ENCODE measurements at places on chromosomes 2 and 18.

- no peak for DNase-seq
Measured at GRCh38 chr18:23992089-23992940, 22.2 kb upstream of the TTC39C start.

GRCh38 chr18:6963452-6964097 is 154.0 kb downstream of the LAMA1 start:
- no peak for DNase-seq

- DNase-seq: no peak
Measured at GRCh38 chr2:64312622-64313397, 141.2 kb upstream of the LGALSL start.

DNA sequence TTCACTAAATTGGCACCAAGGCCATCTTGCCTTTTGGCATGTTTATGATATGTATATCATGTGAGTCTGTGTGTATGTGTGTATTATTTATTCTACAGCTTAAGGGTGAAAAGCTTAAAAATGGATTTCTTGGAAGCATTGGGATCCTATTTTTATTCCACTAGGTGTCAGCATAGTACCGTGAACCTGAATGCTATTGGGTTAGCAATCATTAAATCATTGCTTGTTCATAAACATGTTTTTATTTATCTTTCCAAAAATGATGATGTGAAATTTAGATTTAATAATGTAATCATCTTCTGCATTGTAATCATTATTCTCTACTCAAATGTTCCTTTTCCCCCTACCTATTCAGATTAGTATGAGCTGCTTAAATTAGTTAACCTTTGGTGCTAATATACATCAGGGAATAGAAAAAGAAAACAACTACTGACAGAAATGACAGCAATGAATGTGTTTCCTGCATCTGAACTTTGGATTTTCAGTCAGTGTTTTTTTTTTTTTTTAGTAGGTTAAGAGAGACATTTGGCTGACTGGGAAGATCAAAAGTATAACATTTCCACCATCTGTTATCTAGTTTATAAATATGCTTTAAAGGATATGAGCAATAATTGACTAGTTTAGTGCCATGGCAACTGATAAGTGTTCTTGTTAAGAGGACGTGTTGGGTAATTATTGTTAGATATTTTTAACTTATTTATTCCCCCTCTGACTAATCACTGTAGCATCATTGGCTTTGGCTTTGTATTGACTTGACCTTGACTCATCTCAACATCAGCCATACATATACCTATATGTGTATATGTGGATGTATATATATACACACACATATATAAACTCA is 14.1 kb upstream of the ZSWIM2 start:
- no peak for DNase-seq

DNA sequence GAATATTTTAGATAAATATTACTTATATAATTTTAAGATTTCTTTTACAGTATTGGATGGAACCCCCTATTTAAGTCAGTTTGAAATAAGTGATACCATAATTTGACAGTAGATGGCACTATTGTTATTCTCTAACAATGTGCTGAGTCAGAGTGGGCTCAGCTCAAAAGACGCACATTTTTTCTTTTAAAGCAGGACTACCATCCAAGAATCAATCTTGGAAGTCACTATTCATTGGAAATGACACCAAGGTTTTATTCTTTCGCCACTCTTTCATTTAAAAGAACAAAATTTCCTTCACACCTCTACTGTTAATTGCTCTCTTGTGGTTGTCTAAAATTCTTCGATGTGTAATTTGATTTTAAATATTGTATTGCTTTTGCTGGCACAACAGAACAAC is 32.6 kb upstream of the SPAG16 start:
- no peak for DNase-seq

GRCh38 chr18:76658627-76659026 is 163.6 kb upstream of the ZNF516 start:
- no peak for DNase-seq

- no peak for DNase-seq
Measured at GRCh38 chr2:133859578-133859977, 291.3 kb upstream of the NCKAP5 start.

GRCh38 chr18:506264-506663 is 5.8 kb upstream of the COLEC12 start:
- no peak for DNase-seq

GRCh38 chr2:67652679-67653078 is 255.5 kb downstream of the ETAA1 start:
- no peak for DNase-seq

DNA sequence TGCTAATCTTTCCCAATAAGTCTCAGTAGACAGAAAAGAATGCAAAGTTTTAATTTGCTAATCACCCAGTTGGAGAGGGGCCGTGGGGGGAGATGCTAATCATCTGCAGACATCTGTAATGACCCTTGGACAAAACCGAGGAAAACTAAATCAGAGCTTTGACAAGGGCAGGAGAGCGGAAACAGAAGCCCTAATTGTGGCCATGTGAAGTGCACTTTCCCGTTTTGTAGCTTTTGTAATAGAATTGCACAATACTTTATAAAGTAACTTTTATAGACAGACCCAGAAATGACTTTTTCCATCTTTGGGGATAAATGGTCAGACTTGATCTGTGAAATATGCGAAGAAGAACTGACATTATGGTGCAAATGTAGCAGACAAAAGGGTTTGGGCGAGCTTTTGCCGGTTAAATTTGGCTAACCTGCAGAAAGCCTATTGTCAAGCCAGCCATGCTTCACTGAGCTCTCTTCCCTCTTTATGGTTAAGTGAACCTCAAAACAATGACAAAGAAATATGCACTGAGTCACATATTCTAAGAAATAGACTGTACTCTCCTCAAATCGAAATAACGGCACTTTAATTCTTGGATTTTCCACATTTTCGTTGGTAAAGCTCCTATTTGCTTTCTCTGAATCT is 980.1 kb upstream of the POU3F3 start:
- no peak for DNase-seq

DNA sequence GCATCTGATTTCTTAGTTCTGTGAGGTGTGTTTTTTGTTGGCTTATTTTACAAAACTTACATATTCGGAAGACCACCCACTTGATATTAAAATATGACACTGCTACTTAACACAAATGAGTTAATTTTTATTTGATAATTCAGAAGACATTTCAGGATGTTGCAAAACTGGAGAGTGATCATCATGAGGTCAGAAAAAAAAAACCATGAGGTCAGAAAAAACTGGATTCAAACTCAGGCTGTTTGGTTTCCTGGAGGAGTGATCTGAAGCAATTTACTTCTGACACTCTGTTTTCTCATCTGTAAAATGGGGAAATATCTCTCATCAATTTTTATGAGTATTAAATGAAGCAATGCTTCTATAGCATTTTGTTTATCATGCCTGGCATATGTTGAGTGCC is 1.8 kb upstream of the CCBE1 start:
- DNase-seq: no peak

DNA sequence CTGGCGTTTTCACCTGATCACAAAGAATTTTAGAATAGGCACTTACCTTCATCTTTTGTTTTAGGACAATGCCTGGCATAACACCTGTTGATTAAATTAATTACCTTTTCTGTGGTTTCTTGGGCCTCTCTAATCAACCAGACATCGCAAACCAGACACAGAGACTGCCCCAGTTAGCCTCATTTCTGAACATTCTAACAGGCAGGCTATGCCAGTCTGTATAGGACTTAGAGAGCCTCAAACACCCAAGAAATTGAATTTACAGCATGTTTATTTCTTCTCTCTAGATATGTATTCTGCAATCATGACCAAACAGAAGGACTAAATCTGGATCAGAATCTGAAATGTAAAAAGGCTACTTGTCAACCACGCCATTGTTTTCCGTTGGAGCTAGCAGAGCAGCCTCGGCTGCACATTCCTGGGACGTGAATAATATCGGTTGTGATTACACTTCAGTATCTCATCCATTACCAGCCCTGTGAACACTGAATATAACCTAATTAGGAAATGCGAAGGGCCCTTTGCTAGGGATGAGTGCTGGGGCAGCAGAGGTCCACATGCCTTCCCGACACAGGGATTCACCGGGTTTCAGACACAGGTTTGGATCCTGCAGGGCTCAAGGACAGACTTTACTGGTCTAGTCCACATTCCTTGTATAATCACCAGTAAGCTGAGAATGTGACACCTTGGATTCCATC is 17.5 kb upstream of the CDC42EP3 start:
- DNase-seq: no peak

- DNase-seq: no peak
Measured at GRCh38 chr2:219207134-219207883, 727 bp downstream of the ZFAND2B start.

DNA sequence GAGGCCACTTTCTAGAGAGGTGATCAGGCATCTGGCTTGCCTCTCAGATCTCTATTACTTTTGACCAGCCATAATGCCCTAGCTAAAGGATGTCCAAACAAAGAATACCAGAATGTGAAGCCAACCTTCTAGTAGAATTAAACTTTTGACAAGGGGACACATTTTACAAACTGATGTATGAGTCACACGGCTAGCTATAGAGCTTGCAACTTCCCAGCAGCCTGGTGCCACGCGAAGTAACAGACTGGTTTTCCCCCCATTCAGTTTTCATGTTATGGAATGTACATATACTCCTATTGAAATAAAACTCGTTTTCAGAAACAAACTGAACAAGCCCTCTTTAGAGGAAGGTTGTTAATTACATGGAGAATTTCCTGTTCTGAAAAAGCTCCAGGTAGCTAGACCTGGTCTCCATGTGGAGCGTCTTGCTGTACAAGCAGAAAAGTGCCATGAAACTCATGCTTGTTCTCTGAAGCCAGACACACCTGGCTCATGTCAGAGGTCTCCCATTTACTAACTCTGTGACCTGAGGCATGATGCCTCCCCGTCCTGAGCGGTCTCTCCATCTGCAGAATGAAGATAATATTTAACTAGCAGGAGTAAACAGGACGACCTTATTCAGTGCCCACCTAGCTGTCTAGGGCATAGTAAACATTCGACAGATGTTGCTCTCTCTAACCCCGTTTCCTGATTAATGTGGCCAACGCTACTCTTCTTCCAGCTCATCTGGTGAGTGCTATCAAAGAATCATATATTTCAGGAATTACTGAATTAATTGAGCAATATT is 81.5 kb upstream of the MAP3K20 start:
- no peak for DNase-seq

DNA sequence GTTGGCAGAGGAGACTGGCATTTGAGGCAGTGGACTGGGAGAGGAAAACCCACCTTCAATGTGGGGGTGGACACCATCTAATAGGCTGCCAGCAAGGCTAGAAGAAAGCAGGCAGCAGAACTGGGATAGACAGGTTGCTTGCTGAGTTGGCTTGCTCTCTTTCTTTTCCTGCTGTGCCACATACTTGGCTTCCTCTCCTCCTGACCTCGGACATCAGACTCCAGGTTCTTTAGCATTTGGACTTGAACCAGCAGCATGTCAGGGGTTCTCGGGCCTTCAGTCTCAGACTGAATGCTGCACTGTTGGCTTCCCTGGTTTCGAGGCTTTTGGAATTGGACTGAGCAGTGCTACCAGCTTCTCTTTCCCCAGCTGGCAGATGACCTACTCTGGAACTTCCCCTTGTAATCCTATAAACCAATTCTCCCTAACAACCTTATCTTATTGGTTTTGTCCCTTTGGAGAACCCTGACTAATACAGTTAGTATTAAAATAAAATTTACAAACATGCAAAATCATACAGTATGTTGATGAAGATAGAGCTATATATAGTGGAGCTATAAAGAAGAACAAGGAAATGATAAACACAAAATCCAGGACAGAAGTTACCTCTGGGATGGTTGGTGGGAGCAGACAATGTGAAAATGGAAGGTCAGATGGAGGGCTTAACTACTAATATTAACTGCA is 15.9 kb downstream of the DSEL start:
- no peak for DNase-seq

GRCh38 chr2:140178234-140178633 is 1398.0 kb upstream of the NXPH2 start:
- DNase-seq: no peak

- DNase-seq: no peak
Measured at GRCh38 chr18:255171-255570, 12.7 kb downstream of the THOC1 start.

GRCh38 chr18:44935455-44935854 is 254.8 kb downstream of the SETBP1 start:
- no peak for DNase-seq

GRCh38 chr2:68807821-68808266 is 63.4 kb downstream of the BMP10 start:
- no peak for DNase-seq

GRCh38 chr2:197254776-197255530 is 55.6 kb downstream of the ANKRD44 start:
- no peak for DNase-seq

GRCh38 chr2:201235860-201236811 is 24.2 kb upstream of the CASP8 start:
- DNase-seq: no peak

- DNase-seq: no peak
Measured at GRCh38 chr2:187991389-187991788, 300.3 kb upstream of the GULP1 start.

- no peak for DNase-seq
Measured at GRCh38 chr2:38201784-38202183, 125.8 kb upstream of the CYP1B1 start.

DNA sequence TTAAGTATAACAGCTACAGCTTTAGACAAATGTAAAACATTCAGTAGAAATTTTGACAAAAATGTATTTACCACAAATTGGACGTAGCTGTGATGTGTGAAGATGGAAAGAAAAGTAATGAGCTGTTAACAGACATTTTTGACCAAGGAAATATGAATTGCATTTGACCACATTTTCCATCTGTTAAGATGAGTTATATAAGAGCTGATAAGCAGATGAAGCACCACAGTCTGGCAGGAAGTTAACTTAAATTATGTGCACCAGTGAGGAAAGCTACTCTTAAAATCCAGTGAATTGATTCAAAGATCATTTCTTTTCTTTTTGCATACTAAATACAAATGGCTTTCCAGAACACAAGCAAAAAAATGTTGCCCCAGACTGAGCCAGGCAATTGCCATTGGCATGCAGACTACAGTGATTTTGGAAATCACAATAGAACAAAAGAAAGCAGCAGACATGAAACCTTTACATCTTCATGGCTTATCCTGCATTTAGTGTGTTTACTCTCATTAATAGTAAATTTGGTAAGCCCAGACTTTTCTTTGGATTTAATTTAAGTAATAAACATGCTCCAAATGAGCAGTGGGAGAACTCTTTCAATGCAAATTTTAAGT is 493.7 kb downstream of the TMX3 start:
- no peak for DNase-seq

GRCh38 chr18:55158570-55158969 is 199.3 kb upstream of the CCDC68 start:
- no peak for DNase-seq

DNA sequence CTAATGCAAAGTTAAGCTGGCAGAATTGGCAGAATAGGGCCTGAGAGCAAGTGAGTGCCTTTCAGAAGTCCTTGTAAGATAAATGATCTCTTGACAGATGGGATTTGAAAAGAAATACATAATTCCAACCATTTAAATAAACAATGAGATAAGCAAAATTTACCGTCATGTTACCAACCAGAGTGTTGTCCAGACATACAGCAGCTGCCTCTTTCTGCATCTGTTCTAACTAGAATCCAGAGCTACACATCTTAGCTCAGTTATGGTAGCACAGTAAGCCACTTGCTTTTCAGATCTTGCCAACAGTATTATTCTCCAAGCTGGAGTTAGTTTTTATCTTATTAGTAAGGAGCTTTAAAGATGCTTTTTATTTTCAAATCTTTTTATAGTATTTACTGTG is 179.6 kb downstream of the BARD1 start:
- no peak for DNase-seq

Data from cortex of kidney (tissue), 1 donor.